GM13976 (cell line): ENCODE measurements at places on chromosomes 3 and 15.

DNA sequence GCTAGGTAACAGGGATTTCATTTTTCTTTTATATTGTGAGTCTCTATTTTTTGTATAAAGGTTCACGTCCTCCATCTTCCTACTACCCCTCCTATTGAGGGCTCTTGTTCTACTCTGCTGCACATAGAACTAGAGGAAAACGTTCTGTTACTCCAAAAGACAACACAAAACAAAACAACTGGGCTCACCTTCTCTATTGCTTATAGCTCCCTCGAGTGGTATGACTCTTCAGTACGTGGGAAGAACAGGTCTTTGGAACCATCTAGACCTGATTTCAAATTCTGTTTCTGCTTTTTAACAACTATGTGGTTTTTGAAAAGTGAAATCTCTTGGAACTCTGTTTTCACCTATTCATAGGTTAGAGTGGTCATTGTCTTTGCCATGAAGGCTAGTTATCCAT is 515.3 kb downstream of the SOX2 start:
- DNase-seq = no peak

DNA sequence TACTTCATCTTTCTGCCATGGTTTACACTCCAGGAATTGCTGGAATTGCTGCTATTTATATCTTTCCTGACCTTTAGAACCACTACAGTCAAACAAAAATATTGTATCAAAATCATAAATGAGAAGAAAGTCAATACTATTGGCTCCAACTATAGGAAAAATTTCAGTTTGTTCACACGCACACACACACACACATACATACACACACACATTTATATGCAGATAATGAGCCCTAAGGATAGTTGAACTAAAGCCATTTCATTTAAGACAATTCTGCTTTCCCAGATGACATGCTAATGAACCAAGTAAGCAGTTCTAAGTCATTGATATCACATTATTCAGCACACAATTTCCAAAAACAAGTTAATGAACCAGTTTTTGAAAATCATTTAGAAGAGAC is 627.3 kb downstream of the PLOD2 start:
- no peak for DNase-seq

DNA sequence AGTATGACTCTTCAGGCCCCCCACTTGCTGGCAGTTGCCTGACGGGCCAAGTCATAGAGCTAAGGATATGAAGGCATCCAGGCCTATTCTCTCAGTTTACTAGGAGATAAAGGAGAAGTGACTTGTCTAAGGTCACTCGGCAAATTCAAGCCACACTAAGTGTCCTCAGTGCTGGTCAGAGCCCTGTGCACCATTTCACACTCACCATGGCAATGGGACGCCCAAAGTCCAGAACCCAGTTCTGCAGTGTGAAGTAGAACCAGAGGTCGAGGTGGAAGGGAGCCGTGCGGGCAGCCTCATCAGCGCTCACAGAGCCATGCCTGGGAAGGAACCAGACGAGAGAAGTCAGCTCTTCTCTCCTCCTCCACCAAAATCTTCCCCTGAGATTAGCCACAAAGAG is 11.2 kb downstream of the CLN6 start:
- no peak for DNase-seq

- no peak for DNase-seq
Measured at GRCh38 chr3:124429129-124429815, 301.0 kb upstream of the UMPS start.

GRCh38 chr3:6928064-6928463 is 67.1 kb downstream of the GRM7 start:
- no peak for DNase-seq

- no peak for DNase-seq
Measured at GRCh38 chr3:181329024-181329423, 339.5 kb upstream of the DNAJC19 start.
